Kidney epithelial cell (primary cell): ENCODE measurements at places on chromosomes 3 and 15.

DNA sequence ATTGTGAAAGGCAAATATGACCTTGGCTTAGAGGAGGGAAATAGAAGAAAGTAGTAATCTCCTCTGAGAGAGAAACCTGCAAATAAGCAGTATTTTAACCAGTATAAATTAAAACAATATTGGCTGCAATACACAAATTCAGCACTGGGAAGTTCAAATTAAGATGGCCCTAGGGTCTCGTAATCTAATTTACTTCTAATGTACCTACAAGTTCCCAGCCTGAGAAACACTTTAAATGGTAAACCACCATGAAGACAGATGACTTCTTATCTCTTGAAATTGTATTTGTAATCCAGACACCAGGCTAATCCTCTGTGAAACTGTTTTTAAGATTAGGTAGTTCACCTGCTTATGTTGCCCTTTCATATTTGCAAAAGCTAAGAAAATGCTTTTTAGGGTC, 199.7 kb downstream of the CADPS start:
- DNase-seq, result no peak

GRCh38 chr3:45679805-45680204, 9.4 kb upstream of the SACM1L start:
- DNase-seq, result no peak

DNA sequence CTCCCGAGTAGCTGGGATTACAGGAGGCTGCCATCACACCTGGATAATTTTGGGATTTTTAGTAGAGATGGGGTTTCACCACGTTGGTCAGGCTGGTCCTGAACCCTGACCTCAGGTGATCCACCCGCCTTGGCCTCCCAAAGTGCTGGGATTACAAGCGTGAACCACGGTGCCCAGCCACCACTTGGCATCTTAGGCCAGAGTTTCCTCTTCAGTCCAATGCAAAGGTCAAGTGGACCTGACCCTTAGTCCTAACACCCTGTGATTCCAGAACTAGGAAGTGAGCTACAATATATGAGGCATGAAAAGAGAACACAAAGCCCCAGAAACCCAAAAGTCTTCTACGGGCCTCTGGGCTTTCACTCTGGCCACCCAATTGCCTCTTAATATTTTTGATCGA, 5.3 kb downstream of the MYLK start:
- no peak for DNase-seq

GRCh38 chr3:29606416-29606815, 325.5 kb downstream of the RBMS3 start:
- no peak for DNase-seq

- no peak for DNase-seq
Measured at GRCh38 chr3:107919239-107919638, 171.6 kb downstream of the CD47 start.

- DNase-seq, result no peak
Measured at GRCh38 chr15:100108346-100108745, 233.4 kb downstream of the ADAMTS17 start.

DNA sequence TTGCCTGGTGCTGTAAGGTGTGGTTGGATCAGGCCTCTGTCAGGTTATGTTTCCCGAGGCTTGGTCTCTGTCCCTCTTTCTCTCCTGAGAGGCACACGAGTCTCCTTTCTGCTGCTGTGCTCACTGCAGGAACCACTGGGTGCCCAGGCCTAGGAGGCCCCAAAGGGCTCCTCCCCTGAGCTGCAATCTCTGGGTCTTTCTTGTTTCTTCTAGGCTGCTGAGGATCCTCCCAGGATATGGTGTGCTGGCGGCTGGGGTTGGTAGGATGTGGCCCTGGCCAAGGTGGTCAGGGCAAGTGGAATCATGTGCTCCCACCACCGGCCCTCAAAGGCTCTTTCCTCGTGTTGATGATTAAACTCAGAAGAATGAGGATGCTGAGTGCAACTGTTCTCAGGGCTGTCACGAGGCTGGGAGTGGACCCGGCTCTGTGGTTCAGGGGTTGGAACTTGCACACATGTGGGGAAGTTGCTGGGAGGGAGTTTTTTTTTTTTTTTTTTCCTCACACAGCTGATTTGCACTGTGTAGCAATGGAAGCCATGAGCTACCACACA, 43.6 kb upstream of the CTSH start:
- peak; percentile 98 for DNase-seq

DNA sequence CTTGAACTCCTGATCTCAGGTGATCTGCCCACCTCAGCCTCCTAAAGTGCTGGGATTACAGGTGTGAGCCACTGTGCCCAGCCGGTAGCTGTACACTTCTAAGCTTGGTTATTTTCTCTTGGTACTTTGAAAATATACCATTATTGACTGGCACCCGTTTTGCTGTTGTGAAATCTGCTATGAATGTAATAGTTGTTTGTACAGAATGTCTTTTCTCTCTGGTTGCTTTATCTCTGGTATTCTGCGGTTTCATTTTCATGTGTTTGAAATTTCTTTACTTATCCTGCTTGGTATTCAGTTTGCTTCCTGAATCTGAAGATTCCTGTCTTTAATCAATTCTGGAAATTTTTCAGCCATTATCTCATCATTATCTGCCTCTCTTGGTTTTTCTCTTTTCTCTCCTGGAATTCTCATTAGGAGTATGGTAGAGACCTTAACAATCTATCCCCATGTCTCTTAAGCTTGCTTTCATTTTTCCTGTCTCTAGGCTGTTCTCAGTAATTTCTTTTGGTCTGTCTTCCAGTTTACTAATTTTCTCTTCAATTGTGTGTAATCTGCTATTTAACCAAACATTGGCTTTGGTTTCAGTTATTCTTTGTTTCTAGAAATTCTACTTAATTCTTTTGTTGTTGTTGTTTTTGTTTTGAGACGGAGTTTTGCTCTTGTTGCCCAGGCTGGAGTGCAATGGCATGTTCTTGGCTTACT, 2.8 kb upstream of the PAK2 start:
- no peak for DNase-seq

- DNase-seq, result no peak
Measured at GRCh38 chr3:72702390-72702789, 145.9 kb downstream of the SHQ1 start.

- no peak for DNase-seq
Measured at GRCh38 chr3:119880966-119881365, 99.1 kb downstream of the NR1I2 start.

GRCh38 chr3:57068437-57069089, 8.1 kb downstream of the SPATA12 start:
- DNase-seq, result peak; percentile 94

GRCh38 chr3:55868347-55868746, 381.2 kb upstream of the WNT5A start:
- no peak for DNase-seq

GRCh38 chr3:74067296-74067695, 442.6 kb upstream of the PDZRN3 start:
- no peak for DNase-seq

GRCh38 chr3:87837076-87837475, 221.7 kb downstream of the CGGBP1 start:
- no peak for DNase-seq

DNA sequence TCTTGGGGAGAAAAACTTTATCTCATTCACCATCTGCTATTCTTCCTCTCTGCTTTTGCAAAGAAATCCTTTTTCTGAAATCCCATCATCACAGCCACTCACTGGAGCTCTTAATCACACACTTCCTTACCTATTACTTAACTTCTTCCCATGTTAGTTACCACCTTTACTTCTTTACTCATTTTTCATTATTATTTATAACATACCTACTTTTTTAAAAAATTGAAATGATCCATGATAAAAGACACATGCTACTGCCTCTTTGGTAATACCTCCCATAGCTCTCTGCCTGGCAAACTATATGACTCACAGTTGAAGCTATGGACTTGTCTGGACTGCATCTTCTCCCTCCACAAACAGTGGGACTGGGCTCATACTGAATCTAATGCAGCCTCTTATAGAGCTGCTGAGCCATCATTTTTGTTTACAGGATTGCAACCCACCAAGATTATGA, 150.3 kb downstream of the TNIK start:
- DNase-seq, result peak; percentile 44

DNA sequence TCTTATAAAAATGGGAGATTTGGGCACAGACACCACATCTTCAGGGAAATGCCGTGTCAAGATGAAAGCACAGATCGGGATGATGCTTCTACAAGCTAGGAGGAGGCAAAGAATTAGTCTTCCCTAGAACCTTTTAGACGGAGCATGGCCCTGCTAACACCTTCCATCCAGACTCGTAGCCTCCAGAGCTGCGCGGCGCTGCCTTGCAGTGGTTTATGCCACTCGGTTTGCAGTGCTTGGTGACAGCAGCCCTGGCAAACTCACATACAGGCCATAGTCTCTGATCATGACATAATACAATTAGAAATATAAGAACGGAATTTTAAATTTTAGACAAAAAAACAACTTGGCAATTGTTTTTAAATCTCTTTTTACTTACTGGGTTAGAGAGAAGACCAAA, 37.1 kb upstream of the SLC41A3 start:
- DNase-seq, result no peak

DNA sequence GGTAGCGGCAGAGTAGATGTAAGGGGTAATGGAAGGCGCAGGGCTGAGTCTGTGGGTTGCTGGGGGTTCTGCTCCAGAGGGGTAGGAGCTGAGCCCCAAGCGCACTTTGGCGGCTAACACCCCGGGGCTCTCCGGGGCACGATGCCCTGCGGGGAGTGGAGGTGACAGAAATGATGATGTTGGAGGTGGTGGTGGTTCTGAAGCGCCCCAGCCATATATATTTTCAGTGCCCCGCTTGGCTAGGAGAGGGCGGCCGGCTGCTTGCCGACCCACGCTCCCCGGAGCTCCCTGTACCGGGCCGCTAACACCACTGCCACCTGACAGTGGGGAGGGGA, 9.7 kb downstream of the ZIC4 start:
- DNase-seq, result no peak

- DNase-seq, result no peak
Measured at GRCh38 chr3:154955907-154956533, 124.1 kb upstream of the MME start.

- no peak for DNase-seq
Measured at GRCh38 chr3:32432711-32433530, 41.3 kb downstream of the CMTM7 start.

- no peak for DNase-seq
Measured at GRCh38 chr15:72564091-72564490, 90.0 kb downstream of the ARIH1 start.

DNA sequence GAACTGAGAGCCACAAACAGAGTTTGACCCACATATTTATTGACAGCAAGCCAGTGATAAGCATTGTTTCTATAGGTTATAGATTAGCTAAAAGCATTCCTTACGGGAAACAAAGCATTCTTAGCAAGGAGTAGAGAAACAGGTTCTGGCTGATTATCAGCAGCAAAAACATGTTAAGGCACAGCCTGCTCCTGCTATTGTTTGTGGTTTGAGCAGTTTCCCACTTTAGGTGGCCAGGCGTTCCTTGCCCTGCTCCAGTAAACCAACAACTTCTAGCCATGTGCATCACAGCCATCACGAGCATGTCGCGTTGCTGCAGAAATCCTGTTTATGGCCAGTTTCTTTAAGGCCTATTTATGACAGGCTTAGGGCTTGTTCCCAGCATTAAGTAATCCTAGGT, 44.7 kb upstream of the C2CD4B start:
- no peak for DNase-seq

GRCh38 chr3:174218016-174218415, 641.1 kb upstream of the NAALADL2 start:
- DNase-seq, result no peak

DNA sequence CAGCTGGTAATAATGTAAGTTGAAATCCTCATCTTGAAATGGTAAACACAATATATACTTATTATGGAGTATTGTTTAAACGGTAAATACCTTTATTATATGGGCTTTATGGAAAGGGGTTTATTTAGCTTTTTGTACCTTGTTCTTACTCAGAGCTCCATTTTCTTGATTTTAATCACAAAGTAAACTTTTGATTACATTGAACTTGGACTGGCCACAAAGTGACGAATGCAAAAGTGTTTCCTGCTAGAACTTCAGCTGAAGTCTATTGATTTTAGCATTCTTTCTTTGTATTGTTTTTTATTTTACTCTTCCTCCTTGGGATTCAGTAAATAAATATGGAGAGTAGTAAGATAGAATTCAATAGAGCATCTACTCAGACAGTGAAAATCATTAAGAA, 19.8 kb upstream of the AADAC start:
- no peak for DNase-seq

GRCh38 chr15:78838489-78838888, 27.2 kb upstream of the ADAMTS7 start:
- no peak for DNase-seq

GRCh38 chr3:17494117-17494809, 248.2 kb downstream of the TBC1D5 start:
- DNase-seq, result no peak
